Stimulated activated CD4-positive, alpha-beta T cell treated with anti-CD3 and anti-CD28 coated beads, Interleukin-1b, Interleukin-23, amount 100 ng/mL, for 48 hours (primary cell): ENCODE measurements at places on chromosomes 3 and 15.

DNA sequence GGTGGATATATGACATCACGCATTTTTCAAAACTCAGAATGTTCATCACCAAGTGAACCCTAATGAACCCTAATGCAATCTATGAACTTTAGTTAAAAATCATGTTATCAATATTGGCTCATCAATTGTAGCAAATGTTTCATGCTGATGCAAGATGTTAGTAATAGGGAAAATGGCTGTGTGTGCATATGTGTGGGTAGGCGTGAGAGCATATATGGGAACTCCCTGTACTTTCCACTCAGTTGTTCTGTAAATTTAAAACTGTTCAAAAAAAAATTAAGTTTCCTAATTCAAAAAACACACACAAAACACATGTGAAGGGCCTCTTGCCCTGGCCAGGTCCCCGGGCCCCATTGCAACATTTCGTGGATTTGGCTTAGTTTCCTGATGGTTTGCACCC lies 89.7 kb upstream of the PROK2 start:
- peak; percentile 6 for DNase-seq

DNA sequence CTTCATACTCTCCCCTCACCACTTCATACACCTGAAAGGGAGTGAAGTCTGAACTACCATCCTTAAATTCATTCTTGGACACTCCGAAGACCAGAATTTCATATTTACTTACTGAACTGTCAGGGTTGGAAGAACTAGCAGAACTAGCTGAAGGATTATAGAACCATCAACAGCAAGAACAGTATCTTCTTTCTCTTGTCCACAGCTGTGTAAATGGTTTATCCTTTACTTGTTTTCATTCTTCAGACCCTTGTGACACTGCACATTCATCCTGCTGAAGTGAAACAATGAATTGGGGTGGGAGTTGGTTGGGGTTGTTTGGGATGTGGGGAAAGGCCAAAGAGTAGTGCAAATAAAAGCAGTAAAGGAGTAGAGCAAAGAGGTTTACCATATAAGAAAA lies 350.9 kb downstream of the ZIC1 start:
- DNase-seq = no peak

- DNase-seq = no peak
Observed at GRCh38 chr3:4665197-4665596, 172.0 kb downstream of the ITPR1 start.

- DNase-seq = no peak
Observed at GRCh38 chr3:132456571-132456970, 39.3 kb downstream of the DNAJC13 start.
